ENCODE measurements at places on chromosomes 7 and 10.

GRCh38 chr10:133252223-133252552 lies 14.5 kb downstream of the VENTX start:
- no peak for DNase-seq

DNA sequence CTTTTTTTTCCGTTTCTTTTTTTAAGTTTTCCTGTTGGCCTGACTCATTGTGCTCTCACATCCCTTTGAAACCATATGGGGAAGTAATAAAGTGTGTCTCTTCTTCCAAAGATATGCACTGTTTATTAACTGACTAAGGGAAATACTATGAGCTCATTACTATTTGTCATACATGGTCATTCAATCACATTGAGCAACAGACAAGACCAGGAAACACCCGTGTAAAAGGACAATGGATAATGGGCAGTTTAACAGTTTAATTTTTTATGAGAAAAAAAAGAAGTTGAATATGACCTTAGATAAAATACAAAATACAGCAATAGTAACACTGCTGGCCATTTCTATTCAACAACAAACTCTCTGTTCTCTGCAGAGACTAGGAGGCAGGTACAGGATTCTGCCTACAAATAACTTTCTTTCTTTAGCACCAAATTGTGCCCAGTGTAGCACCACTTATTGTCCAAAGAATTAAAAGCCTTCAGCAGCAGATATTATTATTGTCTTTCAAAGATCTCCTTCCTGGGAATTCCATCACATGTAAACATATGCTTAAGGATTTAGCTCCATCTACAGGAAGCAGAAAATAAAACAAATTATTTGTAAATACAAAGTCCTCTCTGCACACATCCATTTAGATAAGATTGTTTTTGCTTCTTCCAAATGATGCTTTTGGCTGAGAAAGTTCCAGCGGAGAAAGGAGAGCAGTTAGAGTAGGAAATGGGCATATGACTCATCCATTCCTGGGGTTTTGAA lies 55.0 kb upstream of the AKR1E2 start:
- peak; percentile 95 for DNase-seq

- no peak for DNase-seq
Observed at GRCh38 chr10:80552151-80552646, 14.5 kb downstream of the SH2D4B start.

DNA sequence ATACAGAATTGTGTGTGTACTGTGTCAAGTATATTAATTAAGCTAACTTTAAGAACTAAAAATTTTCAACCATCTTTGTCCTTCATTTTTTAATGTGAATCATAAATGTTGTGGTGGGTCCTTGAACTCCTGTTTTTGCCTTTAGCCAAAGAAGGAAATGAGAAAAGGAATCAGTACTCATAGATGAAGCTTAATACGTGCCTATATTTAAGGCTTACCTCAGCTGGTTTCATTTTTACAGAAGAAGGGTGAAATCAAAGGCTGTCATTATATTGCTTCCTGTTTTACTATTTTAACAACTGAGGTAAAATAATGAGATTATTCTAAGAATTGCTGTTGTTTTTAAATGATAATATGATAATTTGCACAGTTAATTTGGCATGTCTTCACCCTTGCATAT lies 6.3 kb upstream of the SNX13 start:
- no peak for DNase-seq

- no peak for DNase-seq
Observed at GRCh38 chr7:131581241-131582051, 25.0 kb upstream of the PODXL start.

DNA sequence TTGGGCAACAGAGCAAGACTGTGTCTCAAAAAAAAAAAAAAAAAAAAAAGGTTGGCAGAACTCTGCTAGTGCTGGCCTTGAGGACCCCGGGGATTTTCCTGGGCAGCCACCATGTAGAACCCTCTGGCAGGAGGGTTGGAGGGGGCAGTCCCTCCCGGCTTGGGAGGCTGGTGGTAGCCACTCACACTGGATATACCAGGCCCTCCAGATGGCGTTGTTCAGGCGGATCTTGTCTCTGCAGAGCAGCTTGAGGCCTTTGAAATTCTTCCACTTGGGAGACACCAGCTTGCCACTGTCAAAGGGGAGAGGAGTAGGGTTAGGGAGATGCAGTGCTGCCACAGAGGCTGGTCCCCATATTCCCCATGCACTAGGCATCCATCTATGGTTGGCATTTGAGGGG lies 8.4 kb downstream of the MLXIPL start:
- DNase-seq = peak; percentile 17

DNA sequence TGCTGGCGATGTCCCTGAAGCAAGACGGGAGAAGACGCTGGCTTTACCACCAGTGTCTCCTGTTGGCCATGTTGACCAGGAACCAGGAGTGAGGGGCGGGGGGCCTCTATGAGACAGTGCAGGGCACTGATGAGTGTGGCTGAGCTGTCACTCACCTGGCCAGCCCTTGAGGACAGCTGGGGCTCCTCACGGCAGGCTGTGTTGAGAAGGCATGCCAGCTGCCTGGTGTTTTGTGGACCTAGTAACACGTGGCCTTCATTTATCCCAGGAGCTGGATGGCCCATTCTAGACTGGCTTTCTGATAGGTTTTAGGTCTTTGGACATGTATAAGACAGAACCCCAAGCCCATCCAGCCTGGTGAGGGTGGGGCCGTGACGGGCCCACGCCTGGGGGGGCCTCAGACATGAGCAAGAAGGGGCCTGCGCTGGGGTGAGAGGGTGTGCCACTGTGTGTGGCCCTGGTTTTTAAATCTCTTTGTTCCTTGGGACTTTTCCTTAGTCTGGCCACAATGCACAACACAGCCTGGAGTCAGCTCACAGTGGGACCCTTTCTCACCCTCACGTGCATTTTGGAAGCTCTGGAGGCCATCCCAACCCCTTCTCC lies 10.5 kb downstream of the RHBDD2 start:
- DNase-seq = no peak

GRCh38 chr10:80172896-80173295 lies 32.4 kb downstream of the ANXA11 start:
- no peak for DNase-seq

DNA sequence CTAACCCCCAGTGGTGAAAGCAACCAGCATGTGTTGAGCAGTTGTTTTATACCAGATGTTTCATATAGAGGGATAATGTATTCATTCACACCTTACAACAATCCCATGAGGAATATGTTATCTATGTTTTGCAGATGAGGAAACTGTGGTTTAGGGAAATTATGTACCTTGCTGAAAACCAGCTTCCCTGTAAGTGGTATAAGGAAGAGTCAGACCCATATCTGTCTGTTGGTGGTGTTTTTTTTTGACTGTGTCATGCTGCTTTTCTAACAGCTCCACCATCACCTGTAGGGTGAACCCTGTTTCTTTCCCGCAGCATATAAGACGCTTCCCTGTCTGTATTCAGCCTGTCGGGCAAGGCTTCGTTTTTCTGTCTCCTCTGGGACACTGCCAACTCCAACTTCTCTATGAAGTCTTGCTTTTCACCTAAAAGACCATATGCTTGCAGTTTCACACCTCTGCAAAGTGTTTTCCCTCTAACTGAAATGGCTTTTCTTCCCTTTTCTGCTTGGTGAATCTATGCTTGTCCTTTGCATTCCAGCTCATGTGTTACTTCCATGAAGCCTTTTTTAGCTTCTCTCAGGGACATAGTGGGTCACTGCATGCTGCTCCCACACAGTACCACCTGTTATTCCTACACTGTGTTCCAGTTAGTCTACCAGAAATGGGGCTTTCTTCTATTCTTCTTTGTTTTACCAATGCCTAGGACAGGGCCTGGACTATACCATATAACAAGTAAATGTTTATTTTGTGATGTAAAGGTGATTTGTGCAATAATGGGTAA lies 92.8 kb downstream of the ST7 start:
- no peak for DNase-seq

DNA sequence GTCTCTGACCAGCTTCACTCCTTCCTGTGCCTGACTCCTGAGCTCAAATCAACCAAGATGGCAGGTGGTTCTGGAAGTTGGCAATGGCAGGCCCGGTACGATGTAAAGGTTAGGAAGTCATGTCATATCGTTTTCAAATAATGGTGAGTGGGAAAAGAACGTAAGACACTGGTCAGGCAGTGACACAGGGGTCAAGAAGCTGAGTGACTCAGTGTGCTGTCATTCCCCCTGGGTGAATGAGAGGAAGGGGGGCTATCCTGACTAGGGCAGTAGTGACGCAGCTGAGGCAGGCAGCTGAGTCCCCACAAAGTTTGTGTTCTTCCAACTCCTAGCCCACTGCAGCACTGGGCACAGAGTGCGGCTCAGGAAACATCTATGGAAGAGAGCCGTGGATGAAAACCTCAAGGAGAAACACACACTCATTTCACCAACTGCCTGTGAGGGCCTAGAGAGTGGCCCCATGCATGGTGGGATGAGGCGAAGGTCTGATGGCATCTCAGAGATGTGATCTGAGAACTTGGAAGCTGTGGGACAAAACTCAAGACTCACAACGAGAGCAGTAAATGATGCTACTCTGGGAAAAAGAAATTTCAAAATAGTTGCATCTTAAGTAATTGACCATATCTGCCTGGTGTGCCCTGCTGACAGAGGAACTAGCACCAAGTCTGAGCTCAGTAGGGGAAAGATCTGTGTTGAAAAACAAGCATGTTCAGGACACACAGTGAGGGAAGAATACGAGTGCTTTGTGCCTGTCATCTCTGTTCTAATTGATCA lies 23.2 kb downstream of the CREB3L2 start:
- DNase-seq = peak; percentile 98

DNA sequence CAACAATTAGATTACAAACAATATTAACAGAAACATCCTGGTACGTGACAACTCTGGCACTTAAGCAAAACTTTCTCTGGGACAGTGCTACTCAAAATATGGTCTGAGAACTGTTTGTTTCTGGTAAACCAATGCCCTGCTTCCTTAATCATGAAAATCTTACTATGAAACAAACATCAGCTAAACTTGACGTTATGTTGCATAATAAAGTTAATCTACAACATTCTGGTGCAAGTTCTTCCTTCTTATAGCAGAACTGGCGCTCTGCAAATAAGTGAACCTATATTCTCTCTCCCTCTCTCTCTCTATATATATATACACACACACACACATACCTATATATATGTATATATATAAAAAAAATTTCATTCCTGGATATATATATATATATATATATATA lies 7.8 kb downstream of the C7orf33 start:
- no peak for DNase-seq

GRCh38 chr10:98420786-98421185 lies 5.8 kb upstream of the PYROXD2 start:
- DNase-seq = no peak

- no peak for DNase-seq
Observed at GRCh38 chr10:4838743-4839142, 12.7 kb downstream of the AKR1E2 start.

GRCh38 chr7:108284349-108285002 lies 154.3 kb upstream of the LAMB4 start:
- DNase-seq = no peak

DNA sequence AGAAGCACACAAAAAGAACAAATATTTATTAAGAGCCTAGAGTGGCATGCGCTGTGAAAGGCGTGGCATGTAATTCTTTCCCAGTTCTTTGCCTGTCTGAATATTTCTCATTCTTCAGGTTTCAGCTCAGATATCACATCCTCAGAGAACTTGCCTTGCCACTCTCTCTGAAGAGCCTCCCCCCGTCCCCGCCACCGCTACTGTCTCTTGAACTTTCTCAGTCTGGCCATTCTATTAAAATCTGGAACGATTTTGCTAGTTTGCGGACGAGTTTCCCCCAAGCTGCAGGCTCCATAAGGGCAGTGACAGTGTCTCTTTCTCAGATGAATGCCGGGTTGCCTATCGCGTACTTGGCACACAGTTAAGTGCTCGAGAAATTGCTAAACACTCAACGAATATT lies 787 bp upstream of the PLEKHA1 start:
- peak; percentile 56 for DNase-seq

- DNase-seq = peak; percentile 41
Observed at GRCh38 chr7:40057292-40057691, 77.1 kb downstream of the MPLKIP start.

DNA sequence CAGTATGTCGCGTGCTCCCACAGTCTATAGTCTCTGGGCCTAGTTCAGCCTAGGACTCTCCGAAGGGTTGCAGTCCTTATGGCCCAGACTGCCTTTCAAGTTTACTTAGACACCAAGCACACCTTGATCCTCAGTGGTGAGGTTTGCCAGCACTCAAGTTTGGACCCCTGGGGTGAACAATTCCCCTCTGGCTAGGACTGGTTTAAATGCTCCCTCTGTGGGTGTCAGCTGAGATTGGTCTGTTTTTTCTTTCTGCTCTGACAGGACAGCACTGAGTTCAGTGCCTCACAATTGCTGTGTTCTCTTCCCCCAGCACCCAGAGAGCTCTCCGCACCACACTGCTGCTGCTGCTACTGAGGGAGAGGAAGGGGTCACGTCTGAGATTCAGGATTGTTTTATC lies 31.9 kb upstream of the AGR3 start:
- DNase-seq = no peak

GRCh38 chr7:138919216-138919615 lies 62.0 kb downstream of the KIAA1549 start:
- DNase-seq = peak; percentile 15

GRCh38 chr7:36029853-36030515 lies 123.1 kb upstream of the EEPD1 start:
- DNase-seq = no peak

GRCh38 chr10:71424496-71425194 lies 27.9 kb downstream of the CDH23 start:
- no peak for DNase-seq

DNA sequence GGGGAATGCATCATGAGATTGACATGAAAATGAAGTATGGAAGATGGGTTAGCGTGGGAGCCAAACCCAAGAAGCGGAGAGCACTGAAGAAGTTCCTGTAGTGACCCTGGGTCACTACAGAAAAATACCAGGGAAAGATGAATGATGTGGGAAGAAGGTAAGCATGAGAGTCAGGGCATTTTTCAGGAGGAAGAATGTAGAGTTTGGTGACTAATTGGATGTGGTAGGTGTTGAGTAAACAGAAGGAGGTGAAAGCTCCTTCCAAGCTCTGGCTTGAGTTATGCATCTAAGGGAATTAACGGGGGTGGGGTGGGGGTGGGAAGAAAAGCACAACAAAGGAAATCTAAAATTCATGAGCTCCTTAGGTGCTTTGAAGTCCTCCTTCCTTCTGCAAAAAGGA lies 238.1 kb upstream of the AOAH start:
- DNase-seq = no peak

- peak; percentile 6 for DNase-seq
Observed at GRCh38 chr10:8305876-8306652, 251.6 kb downstream of the GATA3 start.

DNA sequence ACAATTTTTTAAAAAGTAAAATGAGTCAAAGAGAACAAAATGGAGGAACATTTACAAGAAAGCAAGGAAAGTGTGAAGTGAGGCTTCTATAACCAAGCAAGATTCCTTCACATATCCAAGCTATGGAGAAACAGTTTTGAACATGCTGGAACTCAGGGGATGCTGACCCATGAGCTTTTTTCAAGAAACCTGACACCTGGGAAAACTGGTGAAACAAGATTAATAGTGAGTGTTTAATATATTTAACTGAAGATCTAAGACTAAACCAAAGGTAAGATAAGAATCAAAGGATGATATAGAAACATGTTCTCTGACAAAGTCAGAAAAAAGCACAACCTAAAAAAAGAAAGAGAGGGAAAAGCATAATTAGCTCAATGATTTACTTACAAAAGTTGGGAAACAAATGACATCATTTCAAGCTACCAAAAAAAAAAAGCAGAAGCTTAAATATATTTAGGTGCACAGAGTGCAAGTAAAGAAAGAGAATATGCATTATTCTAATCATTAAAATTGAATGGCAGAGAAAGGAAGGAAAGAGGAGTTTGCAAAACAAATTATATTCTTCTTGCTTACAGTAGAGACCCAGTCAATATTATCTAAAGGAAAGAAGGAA lies 24.9 kb downstream of the C7orf25 start:
- DNase-seq = no peak

- peak; percentile 82 for DNase-seq
Observed at GRCh38 chr7:5591278-5591874, 167.7 kb upstream of the TNRC18 start.

Data from iris pigment epithelial cell (primary cell).